Cardiac ventricle fibroblast (primary cell): ENCODE measurements at places on chromosomes 5 and 9. TPM values are rescaled to one million over a fixed set of nuclear protein-coding genes. Genes with fewer than 3 reads are reported as not detected.

The ZBTB26 gene
- total RNA-seq: 4.5 and 6.1 TPM in 2 replicates

The SYK gene
- total RNA-seq: not detected in 2 replicates

The CCDC107 gene
- 17.2 and 26.8 TPM in 2 replicates for total RNA-seq

The BSPRY gene
- not detected in 2 replicates for total RNA-seq

The TMED9 gene
- 191 and 212 TPM in 2 replicates for total RNA-seq

The AIF1L gene
- total RNA-seq: 0.75 and 0.88 TPM in 2 replicates

The C8G gene
- not detected in 2 replicates for total RNA-seq

The AUH gene
- 12.2 and 21.2 TPM in 2 replicates for total RNA-seq

The EGR1 gene
- total RNA-seq: 28.6 and 29.2 TPM in 2 replicates

The FAM200C gene
- 2.4 and 3.2 TPM in 2 replicates for total RNA-seq

The OTULINL gene
- 0.06 TPM in 1 of 2 replicates, not detected in the other for total RNA-seq

The PDE4D gene
- total RNA-seq: 4.5 and 7.0 TPM in 2 replicates

The ZDHHC11B gene
- 0.31 TPM in 1 of 2 replicates, not detected in the other for total RNA-seq

The RBM18 gene
- 7.3 and 10.9 TPM in 2 replicates for total RNA-seq

The NPR3 gene
- 6.5 and 7.2 TPM in 2 replicates for total RNA-seq

The CATSPER3 gene
- total RNA-seq: not detected in 2 replicates

The MTX3 gene
- total RNA-seq: 8.5 and 10.2 TPM in 2 replicates

The ZCCHC9 gene
- total RNA-seq: 19.6 and 21.0 TPM in 2 replicates

The C9orf50 gene
- total RNA-seq: 0.12 TPM in 1 of 2 replicates, not detected in the other

The SCGB3A1 gene
- total RNA-seq: not detected in 2 replicates

The PCDH12 gene
- total RNA-seq: 2.5 and 4.6 TPM in 2 replicates

The UNC5A gene
- 0.44 and 0.78 TPM in 2 replicates for total RNA-seq

The SECISBP2 gene
- 8.5 and 14.6 TPM in 2 replicates for total RNA-seq

The CEL gene
- total RNA-seq: 0.10 and 0.50 TPM in 2 replicates

The ZMAT2 gene
- 18.2 and 25.1 TPM in 2 replicates for total RNA-seq

The IFNE gene
- total RNA-seq: 0.34 and 0.56 TPM in 2 replicates

The SPAAR gene
- total RNA-seq: 1.2 and 2.5 TPM in 2 replicates

The PCDHB16 gene
- 0.81 and 1.0 TPM in 2 replicates for total RNA-seq

The C9 gene
- not detected in 2 replicates for total RNA-seq

The FBP1 gene
- not detected in 2 replicates for total RNA-seq

The OLFML2A gene
- total RNA-seq: 1.5 and 1.6 TPM in 2 replicates

The MARCHF3 gene
- 3.7 and 4.6 TPM in 2 replicates for total RNA-seq

The ANKS6 gene
- total RNA-seq: 12.9 and 18.7 TPM in 2 replicates
